MM.1S (cell line): ENCODE measurements at places on chromosomes 4 and X.

GRCh38 chr4:25448379-25449109 lies 71.5 kb downstream of the ANAPC4 start:
- no peaks in the 10 kb centered on the region for H3K36me3 ChIP-seq
- H3K4me1 ChIP-seq, result no peaks in the 10 kb centered on the region
- H3K27ac ChIP-seq, result no peak overlapping the region

GRCh38 chr4:6491235-6491634 lies 18.8 kb upstream of the PPP2R2C start:
- H3K4me1 ChIP-seq, result no peaks in the 10 kb centered on the region
- H3K27me3 ChIP-seq, result peaks cover 83% of the 10 kb centered on the region
- H3K36me3 ChIP-seq, result no peaks in the 10 kb centered on the region
- no peak overlapping the region for H3K4me3 ChIP-seq
- no peak overlapping the region for H3K27ac ChIP-seq

- H3K36me3 ChIP-seq, result no peaks in the 10 kb centered on the region
- H3K4me3 ChIP-seq, result no peak overlapping the region
- no peak for DNase-seq
- H3K4me1 ChIP-seq, result no peaks in the 10 kb centered on the region
- no peak overlapping the region for H3K27ac ChIP-seq
- H3K27me3 ChIP-seq, result no peaks in the 10 kb centered on the region
Measured at GRCh38 chr4:77445823-77446222, 159.8 kb upstream of the CXCL13 start.

DNA sequence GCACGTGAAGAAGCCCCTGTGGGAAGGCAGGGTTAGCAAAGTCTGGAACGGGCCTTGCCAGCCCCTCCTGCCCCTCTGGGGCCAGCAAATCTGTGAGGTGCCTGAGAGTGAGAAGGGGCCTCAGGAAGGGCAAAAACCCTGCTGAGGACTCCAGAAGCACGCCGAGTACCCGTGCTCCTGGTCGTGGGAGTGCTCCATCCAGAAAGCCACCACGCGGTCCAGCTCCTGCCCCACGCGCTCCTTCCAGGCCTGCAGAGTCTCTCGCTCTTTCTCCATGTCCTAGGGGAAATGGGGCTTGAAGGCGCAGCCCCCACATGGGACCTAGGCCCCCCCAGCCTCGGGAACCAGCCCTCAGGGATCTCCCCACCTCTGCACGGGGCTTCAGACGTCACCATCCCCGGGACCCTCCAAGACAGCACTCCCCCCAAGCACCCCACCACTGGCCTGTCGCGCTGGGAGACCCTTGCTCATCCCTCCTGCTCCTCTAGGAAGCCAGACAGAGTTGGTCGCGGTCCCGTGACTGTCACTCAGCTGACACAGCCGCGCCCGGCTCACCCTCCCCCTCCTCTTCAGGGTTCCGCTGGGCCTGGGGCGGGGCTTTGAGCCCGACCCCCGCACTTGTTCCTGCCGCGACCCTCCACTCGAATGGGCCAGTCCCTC lies at the start of gene RENBP:
RENBP (minus strand) TSS at position 504 of the 660 bp plus-strand sequence; CDS start at position 471, 33 bp downstream.
- no peaks in the 10 kb centered on the region for H3K4me1 ChIP-seq
- no peaks in the 10 kb centered on the region for H3K36me3 ChIP-seq
- peak within 1 kb of the TSS; percentile 63 for H3K4me3 ChIP-seq
- DNase-seq, result peak; percentile 33
- H3K27me3 ChIP-seq, result no peaks in the 10 kb centered on the region
- no peak within 1 kb of the TSS for H3K27ac ChIP-seq

GRCh38 chrX:41095908-41096307 lies 10.7 kb downstream of the USP9X start:
- H3K36me3 ChIP-seq, result no peaks in the 10 kb centered on the region
- H3K27me3 ChIP-seq, result no peaks in the 10 kb centered on the region
- H3K4me3 ChIP-seq, result no peak overlapping the region
- no peak for DNase-seq
- peaks cover 2% of the 10 kb centered on the region; the same call in 1 of the 2 replicates for H3K4me1 ChIP-seq
